ENCODE measurements at places on chromosomes 7 and 10.

DNA sequence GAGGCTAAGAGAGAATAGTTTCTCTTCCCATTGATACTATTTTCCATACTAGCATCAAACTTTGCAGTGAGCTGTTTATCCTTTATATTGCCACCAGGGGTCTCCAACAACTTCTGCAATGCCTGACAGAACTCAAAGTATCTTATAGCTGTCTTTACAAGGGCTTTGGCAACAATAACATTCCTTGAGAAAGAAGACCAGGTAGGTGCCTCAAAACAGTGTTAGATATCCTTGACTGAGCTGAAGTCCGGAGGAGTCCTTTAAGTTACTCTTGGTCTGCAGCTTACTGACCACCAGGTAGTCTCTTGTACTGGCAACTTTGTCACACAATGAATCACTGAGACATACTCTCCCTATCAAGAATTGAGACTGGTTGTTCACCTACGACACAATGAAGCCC, 30.0 kb upstream of the TES start:
- peak; percentile 20 for DNase-seq

GRCh38 chr10:80860719-80861118, 323.0 kb downstream of the SH2D4B start:
- no peak for DNase-seq

DNA sequence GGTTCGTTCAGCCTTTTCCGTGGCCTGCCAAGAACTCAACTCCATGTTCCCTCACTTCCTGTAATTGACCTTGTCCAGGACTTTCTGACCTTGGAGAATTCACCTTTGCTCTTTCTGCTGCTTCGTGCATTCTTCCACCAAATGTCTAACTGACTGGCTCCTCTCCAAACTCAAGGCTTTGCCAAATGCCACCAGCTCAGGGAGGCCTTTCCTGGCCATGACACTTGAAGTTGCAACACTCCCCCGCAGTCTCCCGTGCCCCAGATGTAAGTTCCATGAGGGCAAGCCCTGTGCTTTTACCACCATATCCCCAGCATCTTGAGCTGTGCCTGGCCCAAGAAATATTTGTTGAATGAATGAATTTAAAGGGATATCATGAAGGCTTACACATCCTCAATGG, 238.4 kb downstream of the ARHGAP21 start:
- no peak for DNase-seq

DNA sequence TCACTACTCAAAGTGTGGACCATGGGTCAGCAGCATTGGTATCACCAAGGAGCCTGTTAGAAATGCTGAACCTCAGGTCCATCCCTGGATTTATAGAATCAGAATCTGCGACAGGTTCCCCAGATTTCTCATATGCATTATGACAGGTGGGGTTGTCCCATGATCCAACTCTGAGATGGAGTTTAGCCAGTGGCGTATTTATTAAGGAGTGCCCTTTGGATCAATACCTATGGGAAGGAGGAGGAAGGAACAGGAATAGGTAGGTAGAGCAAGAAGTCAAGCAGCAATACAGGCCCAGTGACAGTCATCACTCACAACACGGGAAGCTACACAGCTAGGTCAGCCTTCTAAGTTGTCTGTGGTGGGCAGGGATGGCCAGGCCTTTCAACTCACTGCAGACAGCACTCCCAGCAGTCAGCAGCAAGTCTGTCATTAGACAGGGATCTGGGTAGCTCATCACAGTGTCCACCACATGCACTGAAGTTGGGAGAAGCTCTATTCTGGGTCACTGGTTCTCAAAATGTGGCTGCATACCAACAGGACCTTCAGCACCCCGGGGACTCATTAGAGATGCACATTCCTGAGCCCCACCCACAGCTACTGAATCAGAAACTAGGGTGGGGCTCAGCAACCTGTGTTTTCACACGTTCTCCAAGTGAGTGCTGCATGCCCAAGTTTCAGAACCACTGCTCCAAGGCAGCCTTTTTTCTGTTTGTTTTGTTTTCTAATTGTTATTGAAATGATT, 532.3 kb upstream of the GALNT17 start:
- DNase-seq: no peak

GRCh38 chr7:118214051-118214832, 10.3 kb upstream of the ANKRD7 start:
- peak; percentile 60 for DNase-seq

DNA sequence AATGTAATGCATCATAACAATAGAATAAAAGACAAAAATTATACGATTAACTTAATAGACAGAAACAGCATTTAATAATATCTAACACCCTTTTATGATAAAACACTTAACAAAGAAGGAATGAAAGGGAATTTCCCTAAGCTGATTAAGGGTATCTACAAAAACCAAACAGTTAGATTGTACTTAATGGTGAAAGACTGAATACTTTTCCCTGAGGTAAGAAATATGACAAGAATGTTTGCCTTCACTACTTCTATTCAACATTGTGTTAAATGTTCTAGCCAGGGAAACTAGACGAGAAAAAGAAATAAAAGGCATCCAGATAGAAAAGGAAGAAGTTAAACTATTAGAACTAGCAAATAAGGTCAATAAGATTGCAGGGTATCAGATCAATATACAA, 276.9 kb downstream of the BAMBI start:
- no peak for DNase-seq

GRCh38 chr10:68139448-68140272, 30.4 kb downstream of the MYPN start:
- DNase-seq: no peak

GRCh38 chr10:96072674-96073073, 29.3 kb downstream of the CCNJ start:
- DNase-seq: no peak

DNA sequence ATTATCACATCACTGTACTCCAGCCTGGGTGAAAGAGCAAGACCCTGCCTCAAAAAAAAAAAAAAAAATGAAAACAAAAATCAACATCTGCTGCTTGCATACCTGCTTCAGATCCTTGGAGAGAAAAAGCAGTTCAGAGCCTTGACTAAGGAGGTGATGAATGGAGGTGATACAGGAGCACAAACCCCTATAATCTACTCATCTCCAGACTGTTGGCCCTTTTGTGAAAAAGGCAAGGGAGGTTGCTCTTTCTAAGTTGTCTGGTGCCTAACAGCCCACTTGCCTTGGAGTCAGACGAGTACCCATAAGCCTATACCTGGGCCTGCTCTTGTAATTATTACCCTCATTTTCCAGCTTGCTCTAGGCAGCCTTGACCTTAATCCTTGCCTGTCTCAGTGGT, 1.4 kb downstream of the SFXN2 start:
- no peak for DNase-seq

DNA sequence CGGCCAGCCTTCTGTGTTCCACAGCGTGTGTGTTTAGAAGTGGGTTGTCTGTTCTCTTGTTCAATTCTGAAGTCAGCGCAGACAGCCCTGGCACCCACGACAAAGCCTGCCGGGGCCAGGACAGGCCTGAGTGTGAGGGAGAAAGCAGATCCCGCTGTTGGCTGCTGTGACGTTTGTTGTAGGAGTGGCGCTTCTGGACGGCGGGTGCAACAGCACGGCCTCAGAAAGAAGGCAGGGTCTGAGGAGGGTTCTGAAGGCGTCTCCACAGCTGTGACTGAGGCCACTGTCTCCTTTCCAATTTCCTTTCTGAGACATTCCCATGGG, 76.2 kb downstream of the VIPR2 start:
- no peak for DNase-seq

GRCh38 chr10:47111329-47111862, 188.6 kb upstream of the GDF10 start:
- no peak for DNase-seq

- no peak for DNase-seq
Measured at GRCh38 chr7:146956853-146957252, 840.3 kb downstream of the CNTNAP2 start.

GRCh38 chr10:66931949-66932343, 6.1 kb downstream of the LRRTM3 start:
- no peak for DNase-seq

GRCh38 chr7:159095979-159096411, 48.7 kb downstream of the VIPR2 start:
- DNase-seq: no peak

DNA sequence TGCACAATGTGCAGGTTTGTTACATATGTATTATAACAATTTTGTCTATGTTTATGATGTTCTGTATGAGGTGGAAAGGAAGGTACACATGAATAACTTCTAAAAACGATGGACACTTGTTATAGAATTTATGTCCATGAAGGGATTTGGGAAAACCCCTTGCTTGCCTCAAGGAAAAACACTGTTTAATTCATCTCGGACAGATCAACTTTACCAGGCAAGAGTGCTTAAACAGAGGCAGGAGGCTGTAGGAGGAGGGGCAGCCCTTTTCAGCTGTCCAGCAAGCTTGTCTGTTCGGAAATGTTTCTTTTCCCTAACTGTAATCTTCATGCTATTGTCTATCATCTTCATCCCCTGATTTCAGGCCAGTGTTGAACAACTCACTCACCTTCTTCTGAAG, 200.9 kb downstream of the CDC14C start:
- DNase-seq: no peak

DNA sequence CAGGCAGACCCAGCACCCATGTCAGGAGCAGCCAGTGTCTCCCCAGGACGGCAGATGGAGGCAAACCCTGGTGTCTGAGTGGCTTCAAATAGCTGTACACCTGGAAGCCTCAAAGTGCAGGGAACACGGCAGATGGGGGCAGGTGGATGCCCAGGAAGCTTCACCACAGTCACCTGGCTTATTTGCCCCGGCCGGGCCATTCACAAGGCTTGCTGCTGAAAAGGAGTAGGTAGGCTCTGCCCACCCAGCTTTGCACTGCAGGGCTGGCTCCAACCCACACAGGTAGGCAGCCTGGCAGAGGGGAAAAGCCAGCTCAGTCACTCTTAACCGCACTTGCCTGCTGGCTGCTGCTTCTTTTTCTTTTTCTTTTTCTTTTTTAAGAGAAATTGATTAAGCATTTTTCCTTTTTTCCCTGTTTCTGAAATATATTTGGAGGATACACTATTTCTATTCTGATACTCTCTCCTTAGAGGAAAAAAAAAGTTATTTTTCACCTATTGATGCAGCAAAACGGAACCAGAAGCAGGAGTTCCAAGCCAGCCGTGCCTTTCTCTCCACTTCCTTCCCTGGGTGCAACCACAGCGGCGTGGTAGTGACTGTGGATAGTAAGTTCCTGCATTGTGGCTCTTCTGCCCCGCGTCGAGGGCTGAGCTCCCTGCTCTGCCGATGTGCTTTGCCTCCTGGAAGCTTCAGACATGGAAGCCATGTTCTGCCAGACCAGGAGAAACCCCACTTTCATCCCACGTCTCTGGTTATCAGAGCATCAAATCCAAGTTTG, 118.3 kb downstream of the KLF6 start:
- DNase-seq: peak; percentile 49

GRCh38 chr10:116536810-116537209, 8.9 kb upstream of the PNLIP start:
- no peak for DNase-seq

- DNase-seq: no peak
Measured at GRCh38 chr10:15453457-15453856, 82.4 kb upstream of the FAM171A1 start.

GRCh38 chr10:49123981-49124950, 8.9 kb upstream of the VSTM4 start:
- no peak for DNase-seq

GRCh38 chr7:129123510-129123857, 21.0 kb upstream of the TSPAN33 start:
- DNase-seq: no peak

DNA sequence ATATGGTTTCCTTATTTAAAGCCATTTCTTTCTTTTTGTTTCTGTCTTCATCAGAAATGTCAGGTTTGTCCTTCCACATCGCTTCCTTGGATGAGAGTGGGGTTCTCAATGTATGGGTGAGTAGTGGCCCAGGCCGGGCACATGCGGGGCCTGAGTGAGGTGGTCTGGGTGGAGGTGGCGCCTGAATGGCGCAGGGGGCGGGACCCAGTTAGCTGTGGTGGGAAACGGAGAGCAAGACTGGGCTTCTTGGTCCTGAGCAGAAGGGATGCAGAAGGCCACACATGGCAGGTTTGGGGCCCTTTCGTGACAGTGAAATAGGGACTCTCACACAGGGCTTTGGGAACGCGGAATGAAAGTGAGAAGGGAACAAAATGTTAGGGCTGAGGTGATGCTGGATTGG, 70.0 kb downstream of the DYNC2I1 start:
- DNase-seq: no peak
